ENCODE measurements at places on chromosomes 3 and 15. TPM values are rescaled to one million over a fixed set of nuclear protein-coding genes. Genes with fewer than 3 reads are reported as not detected.

- no peak overlapping the region for H3K4me3 ChIP-seq
- H3K27ac ChIP-seq: no peak overlapping the region
- no peaks in the 10 kb centered on the region for H3K27me3 ChIP-seq
- H3K36me3 ChIP-seq: no peaks in the 10 kb centered on the region
- DNase-seq: no peak
Measured at GRCh38 chr3:30269751-30270445, 336.5 kb upstream of the TGFBR2 start.

ALCAM gene
- 174 TPM for total RNA-seq

- H3K4me1 ChIP-seq: no peaks in the 10 kb centered on the region
- H3K4me3 ChIP-seq: no peak overlapping the region
- DNase-seq: no peak
Measured at GRCh38 chr3:170815340-170815739, 54.7 kb downstream of the RPL22L1 start.

DNA sequence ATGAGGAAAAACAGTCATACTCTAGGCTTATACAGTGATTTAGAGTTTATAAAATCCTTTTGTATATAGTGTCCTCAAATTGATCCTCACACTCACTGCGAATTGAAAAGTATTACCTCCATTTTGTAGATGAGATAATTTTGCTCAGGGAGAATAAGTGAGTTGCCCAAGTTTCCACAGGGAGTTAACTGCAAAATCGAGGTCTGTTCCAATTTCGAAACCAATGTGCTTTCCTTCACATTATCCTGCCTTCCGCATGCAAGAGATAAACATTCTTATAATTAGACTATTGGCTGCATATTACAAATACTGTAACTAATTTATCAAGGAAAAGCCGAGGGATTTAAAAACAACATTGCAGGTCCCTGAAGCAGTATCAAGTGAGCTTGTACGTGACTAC, 667.0 kb downstream of the SQOR start:
- H3K27ac ChIP-seq: no peak overlapping the region
- H3K36me3 ChIP-seq: no peaks in the 10 kb centered on the region
- no peaks in the 10 kb centered on the region for H3K27me3 ChIP-seq
- H3K4me1 ChIP-seq: no peaks in the 10 kb centered on the region

DNA sequence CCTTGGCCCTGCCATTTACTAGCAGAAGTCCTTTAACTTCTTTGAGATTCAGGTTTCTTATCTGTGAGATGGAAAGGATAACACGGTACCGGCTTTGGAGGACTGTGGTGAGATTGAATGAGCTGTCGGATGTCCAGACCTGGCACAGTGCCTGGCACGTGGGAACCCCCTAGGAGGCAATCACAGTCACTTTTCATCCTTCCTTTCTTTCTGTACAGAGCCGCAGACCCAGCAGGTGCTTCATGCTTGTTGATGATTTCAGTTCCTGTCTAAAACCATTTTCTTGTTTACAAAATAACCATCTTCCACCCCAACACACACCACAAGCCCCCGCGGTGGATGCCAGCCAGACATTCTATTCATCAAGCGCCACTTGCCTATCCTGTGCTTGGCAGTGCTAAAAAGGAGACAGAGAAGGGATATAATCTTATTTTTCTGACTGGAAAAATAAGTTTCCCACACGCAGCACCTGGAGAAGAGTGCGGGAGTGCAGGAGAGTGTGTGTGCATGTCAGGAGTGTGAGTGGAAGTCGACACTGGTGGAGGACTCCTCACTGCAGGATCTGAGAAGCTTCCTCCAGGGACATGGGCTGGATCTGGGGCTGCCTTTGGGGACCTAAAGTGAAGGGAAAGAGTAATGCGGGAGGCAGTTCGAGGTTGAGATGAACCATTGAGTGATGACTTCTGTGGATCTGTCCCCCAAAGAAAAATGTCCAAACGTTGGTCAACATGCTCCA, 85.7 kb downstream of the ST6GAL1 start:
- H3K27ac ChIP-seq: no peak overlapping the region
- H3K36me3 ChIP-seq: no peaks in the 10 kb centered on the region
- H3K4me1 ChIP-seq: peaks cover 61% of the 10 kb centered on the region
- no peaks in the 10 kb centered on the region for H3K27me3 ChIP-seq

DNA sequence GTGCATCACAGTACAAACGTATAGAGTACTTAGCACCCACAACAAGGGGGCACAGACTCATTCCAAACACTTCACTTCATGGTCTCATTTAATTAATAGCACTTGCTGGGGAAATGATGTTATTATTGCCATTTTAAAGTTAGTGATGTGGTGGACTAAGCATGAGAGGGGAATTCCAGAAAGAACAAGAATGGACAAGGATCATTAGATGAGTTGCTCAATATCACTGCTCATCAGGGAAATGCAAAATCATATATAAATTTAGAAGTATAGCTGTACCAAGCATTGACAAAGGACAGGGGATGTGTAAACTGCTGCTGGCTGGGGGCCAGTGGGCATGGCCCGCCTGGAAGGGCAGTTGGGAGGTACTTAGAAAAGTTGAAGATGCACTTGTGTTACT, 14.6 kb downstream of the PRR20G start:
- no peak overlapping the region for H3K4me3 ChIP-seq
- no peak for DNase-seq
- H3K4me1 ChIP-seq: no peaks in the 10 kb centered on the region
- no peaks in the 10 kb centered on the region for H3K27me3 ChIP-seq

GRCh38 chr15:81317642-81318017, 6.3 kb downstream of the STARD5 start:
- H3K4me1 ChIP-seq: peaks cover 17% of the 10 kb centered on the region
- H3K27me3 ChIP-seq: no peaks in the 10 kb centered on the region
- H3K36me3 ChIP-seq: peaks cover 46% of the 10 kb centered on the region
- no peak overlapping the region for H3K4me3 ChIP-seq
- no peak overlapping the region for H3K27ac ChIP-seq
- no peak for DNase-seq

DNA sequence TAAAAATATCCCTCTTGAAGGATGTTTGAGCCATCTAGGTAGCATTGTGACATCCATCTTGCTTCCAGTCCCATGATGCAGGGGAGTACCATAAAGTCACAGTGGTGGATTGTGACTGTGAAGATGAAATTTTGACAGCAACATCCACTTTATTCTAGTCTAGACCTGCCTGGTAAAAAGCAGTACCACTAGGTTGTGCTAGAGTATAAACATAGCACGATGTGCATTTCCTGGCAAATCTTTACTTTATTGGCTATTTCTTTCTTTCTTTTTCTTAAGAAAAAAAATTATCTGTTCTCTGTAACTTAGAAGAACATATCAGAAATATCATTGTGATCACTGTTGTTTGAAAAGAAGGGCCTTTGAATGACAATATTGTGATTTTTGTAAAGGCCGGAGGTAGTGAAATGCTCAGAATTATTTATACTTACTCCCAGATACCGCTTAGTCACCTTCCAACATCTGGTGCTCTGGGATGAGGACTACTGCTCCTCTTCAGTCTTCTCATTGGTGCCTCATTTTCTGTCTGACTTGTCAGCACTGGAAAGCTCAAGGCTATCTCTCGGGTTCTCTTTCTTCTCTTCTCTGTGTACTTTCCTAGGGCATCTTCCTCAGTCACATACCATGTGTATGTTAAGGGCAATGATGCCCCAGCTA, 35.6 kb downstream of the AGBL1 start:
- H3K27me3 ChIP-seq: no peaks in the 10 kb centered on the region
- no peak overlapping the region for H3K4me3 ChIP-seq
- no peaks in the 10 kb centered on the region for H3K4me1 ChIP-seq
- H3K27ac ChIP-seq: no peak overlapping the region

GRCh38 chr3:9770276-9770812, 597 bp upstream of the CAMK1 start:
- peak overlapping the region; percentile 87 for H3K4me3 ChIP-seq
- peaks cover 5% of the 10 kb centered on the region for H3K36me3 ChIP-seq
- H3K27ac ChIP-seq: peak overlapping the region; percentile 87
- DNase-seq: peak; percentile 84

BCL2A1 gene
- total RNA-seq: 124 TPM

- no peaks in the 10 kb centered on the region for H3K27me3 ChIP-seq
- DNase-seq: no peak
- H3K4me3 ChIP-seq: no peak overlapping the region
- H3K27ac ChIP-seq: no peak overlapping the region
Measured at GRCh38 chr15:99343881-99344551, 92.7 kb downstream of the LRRC28 start.

BCHE gene
- total RNA-seq: 5.8 TPM

- no peaks in the 10 kb centered on the region for H3K36me3 ChIP-seq
- H3K27me3 ChIP-seq: no peaks in the 10 kb centered on the region
- no peaks in the 10 kb centered on the region for H3K4me1 ChIP-seq
- no peak overlapping the region for H3K4me3 ChIP-seq
- no peak overlapping the region for H3K27ac ChIP-seq
Measured at GRCh38 chr3:89619263-89619662, 511.8 kb downstream of the EPHA3 start.

CACNA1D gene
- total RNA-seq: 33.6 TPM

EXD1 gene
- total RNA-seq: not detected

DNA sequence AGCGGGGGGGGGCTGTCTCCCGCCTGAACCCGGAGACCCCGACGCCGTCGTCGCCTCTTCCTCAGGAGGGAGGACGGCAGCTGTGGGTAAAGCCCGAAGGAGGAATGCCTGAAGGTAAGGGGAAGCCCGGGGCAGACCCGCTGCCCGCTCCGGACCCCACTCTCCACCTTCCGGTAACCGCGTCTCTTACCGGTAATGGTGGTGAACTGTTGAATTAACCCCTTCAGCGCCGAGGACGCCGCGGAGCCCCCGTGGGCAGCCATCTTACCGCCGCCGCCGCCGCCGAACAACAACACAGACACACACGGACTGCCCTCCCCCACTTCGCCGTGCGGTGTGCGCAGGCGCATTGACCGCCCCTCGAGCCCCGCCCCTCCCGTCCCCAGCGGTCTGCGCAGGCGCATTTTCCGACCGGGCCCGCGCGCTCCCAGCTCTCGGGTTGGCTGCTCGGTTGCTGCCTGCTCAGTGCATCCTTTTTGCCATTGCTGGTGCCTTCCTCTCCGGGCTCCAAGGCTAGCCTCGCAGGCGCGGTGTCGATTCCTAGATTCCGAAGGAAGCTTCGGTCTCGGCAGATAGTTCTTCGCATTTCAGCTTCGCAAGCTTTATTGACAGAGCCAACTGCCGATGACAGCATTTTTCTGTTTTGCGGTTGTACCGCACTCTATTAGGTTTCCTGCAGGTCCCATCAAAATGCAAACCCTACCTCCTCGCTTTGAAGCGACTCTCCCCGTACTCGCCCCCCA, at the start of gene UBXN7:
Gene UBXN7, minus strand, starts transcription at position 291 of the 743 bp plus-strand sequence. Its CDS starts 28 bp downstream, at position 263.
- H3K4me1 ChIP-seq: peaks cover 15% of the 10 kb centered on the region
- H3K36me3 ChIP-seq: peaks cover 7% of the 10 kb centered on the region
- peak within 1 kb of the TSS; percentile 98 for H3K4me3 ChIP-seq
- peak; percentile 94 for DNase-seq
- H3K27ac ChIP-seq: peak within 1 kb of the TSS; percentile 91
- no peaks in the 10 kb centered on the region for H3K27me3 ChIP-seq

Measured in lower lobe of right lung (tissue), 2 donors.